HAP-1 (cell line): ENCODE measurements at places on chromosomes 4 and X.
A peak's percentile ranks its signal among the peaks of the same experiment; 100 is the strongest.

- DNase-seq: no peak
These were observed 135.0 kb downstream of the GC start for GRCh38 chr4:71648923-71649322.

DNA sequence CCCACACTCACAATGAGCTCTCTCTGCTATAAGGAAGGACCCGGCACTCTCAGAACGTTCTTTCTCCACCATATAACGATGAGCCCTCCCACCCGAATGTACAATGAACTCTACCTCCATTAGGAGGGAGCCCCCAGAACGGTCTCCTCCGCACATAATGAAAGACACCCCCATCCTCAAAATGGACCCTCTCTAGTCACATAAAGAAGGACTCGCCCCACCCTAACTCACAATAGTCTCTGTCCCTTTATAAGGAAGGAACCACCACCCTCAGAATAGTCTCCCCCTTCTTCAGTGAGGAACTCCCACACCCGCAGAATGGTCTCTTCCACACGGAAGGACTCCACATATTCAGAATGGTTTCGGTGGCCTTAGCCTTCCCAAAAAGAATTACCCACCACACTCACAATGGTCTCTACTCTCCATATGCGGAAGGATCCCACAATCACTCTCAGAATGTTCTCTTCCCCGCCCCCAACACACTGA is 477 bp downstream of the SLC35A2 start:
- DNase-seq: no peak

DNA sequence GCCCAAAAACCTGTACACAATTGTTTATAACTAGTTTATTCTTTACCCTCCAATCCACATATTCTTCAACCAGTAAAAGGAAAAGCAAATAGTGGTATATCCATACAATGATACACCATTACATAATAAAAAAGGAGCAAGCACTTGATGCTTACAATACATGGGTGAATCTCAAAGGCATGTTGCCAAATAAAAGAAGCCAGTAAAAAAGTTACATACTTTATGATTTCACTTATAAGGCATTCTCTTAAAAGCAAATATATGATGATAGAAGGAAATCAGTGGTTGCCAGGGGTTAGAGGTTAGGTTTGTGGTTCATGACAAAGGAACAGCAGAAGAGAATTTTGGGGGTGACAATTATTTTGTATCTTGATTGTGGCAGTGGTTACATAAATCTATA is 896.1 kb upstream of the LCORL start:
- no peak for DNase-seq

DNA sequence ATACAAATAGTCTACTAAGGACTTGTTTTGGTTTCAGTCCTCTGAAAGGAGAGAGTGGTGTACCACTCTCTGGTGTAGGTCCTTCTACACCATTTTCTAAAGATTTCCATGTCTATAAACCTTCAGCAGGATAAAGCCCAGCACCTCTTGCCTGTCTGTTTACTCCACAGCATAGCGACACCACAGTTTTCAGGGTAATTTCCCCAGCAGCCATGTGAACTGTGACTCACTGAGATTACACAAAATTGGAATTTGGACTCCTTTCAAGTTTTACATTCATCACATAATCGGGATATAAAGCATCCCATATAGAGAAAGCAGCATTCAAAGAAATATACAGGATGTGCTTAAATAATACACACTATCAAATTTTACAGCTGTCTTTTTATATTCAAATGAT is 229.6 kb downstream of the PRDM5 start:
- DNase-seq: no peak

- DNase-seq: no peak
These were observed 60.9 kb upstream of the PACRGL start for GRCh38 chr4:20639346-20639745.

GRCh38 chr4:75639124-75639695 is 8.9 kb upstream of the CDKL2 start:
- no peak for DNase-seq

DNA sequence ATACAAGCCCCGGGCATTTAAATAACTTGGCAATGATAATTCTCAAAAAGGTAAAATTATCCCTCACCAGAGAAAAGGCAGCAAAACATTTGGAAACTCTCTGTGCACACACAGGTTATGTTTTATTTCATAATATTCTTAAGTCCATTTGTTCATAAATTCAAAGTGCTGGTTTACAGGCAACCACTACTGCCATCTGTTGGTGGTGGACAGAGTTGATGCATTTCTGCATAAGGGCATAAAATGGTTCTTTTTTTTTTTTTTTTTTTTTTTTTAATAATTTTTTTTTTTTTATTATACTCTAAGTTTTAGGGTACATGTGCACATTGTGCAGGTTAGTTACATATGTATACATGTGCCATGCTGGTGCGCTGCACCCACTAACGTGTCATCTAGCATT is 31.5 kb upstream of the IL21 start:
- DNase-seq: peak; percentile 25

GRCh38 chrX:13906093-13906492 is 89.2 kb upstream of the GPM6B start:
- no peak for DNase-seq

- no peak for DNase-seq
These were observed 129.5 kb upstream of the RBPJ start for GRCh38 chr4:26191353-26191752.
